Amygdala (tissue), 56 donors: ENCODE measurements at places on chromosomes 3 and 15.

DNA sequence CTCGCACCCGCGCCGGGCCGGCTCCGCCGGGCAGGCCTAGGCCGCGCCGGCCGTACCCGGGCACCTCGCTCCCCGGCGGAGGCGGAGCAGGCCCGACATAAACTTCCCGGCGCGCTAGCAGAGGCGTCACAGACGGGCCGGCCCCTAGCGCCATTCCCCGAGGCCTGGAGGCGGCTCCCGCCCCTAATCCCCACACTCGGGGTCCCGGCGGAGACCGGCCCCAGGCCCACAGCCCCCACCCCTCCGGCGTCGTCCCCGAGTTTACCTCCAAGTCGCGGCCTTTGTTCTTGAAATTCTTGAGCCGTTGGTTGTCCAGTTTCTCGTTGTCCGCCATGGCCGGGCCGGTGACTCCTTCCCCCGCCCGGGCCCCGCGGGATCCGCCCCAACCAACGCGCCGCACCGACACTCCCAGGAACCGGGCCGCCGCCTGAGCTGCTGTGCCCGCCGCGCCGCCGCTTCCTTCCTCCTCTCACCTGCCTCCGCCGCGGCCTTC lies 376 bp downstream of the KPNA4 start:
- no peak for DNase-seq

- no peak for DNase-seq
Observed at GRCh38 chr15:28994142-28994830, 108.5 kb downstream of the APBA2 start.

GRCh38 chr3:182046166-182046764 lies 334.5 kb downstream of the SOX2 start:
- no peak for DNase-seq

GRCh38 chr3:160851629-160852210 lies 95.7 kb downstream of the PPM1L start:
- no peak for DNase-seq

GRCh38 chr3:114863848-114864247 lies 283.2 kb downstream of the ZBTB20 start:
- DNase-seq = no peak

DNA sequence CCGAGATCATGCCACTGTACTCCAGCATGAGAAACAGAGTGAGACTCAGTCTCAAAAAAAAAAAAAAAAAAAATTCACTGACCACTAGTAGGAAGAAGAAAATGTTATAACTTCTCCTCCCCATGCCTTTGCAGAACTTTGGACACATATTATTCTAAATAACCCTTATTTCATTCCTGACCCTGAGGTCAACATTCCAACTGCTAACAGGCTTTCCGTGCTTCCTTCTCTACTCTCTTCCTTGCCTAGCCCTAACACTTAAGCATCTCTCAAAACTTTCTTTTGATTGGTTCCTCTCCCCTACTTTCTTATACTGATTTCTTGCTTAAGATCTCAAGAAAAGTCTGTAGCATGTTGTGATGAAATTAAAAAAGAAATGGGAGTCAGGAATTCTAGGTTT lies 146.8 kb downstream of the MEX3B start:
- DNase-seq = no peak

DNA sequence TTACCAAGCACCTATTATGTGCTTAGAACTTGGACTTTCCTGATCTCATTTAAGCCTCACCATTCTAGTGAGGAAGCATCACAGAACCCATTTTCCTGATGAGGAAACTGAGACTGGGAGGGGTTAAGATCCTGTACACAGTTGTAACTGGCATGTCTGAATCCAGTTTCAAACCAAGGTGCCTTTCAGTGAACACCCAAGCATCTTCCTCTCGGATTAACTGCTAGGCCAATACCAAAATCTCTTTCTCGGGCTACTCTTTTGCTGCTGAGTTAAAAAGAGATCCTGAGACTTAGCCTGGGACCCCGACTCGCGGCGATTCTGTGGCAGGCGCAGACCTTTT lies 578 bp upstream of the CEMIP start:
- DNase-seq = no peak

- no peak for DNase-seq
Observed at GRCh38 chr3:99817047-99817436, 620 bp upstream of the CMSS1 start.

DNA sequence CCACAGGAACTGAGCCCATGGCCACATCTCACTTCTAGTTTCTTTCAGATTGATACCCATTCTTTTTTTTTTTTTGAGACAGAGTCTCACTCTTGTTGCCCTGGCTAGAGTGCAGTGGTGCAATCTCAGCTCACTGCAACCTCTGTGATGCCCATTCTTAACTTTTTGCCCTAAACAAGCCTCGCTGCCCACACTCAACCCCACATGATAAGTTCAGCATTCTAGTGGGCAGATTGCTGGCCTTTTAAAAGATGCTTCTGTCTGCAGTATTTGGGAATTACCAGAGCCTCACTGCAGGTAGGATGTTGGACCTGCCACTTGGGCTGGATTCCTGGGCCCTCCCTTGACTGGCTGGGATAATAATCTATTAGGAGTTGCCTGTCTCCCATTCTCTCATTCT lies 51.0 kb downstream of the TRANK1 start:
- no peak for DNase-seq

DNA sequence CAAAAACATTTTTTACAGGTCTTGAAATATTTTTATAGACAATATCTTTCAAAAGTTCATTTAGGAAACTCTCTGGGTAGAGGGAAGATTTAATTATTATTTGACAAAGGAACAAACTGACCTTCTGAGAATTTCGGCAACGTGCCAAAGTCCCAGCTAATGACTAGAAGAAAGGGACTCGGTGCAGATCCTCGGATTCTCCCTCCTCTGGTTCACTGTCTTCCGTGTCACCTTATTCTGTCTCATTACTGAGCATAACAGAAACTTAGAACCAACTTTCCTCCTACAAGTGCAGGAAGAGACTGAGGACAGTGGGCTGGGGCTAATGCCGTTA lies 339.1 kb downstream of the MECOM start:
- DNase-seq = no peak

GRCh38 chr3:38297947-38298711 lies 16.0 kb downstream of the SLC22A14 start:
- no peak for DNase-seq

DNA sequence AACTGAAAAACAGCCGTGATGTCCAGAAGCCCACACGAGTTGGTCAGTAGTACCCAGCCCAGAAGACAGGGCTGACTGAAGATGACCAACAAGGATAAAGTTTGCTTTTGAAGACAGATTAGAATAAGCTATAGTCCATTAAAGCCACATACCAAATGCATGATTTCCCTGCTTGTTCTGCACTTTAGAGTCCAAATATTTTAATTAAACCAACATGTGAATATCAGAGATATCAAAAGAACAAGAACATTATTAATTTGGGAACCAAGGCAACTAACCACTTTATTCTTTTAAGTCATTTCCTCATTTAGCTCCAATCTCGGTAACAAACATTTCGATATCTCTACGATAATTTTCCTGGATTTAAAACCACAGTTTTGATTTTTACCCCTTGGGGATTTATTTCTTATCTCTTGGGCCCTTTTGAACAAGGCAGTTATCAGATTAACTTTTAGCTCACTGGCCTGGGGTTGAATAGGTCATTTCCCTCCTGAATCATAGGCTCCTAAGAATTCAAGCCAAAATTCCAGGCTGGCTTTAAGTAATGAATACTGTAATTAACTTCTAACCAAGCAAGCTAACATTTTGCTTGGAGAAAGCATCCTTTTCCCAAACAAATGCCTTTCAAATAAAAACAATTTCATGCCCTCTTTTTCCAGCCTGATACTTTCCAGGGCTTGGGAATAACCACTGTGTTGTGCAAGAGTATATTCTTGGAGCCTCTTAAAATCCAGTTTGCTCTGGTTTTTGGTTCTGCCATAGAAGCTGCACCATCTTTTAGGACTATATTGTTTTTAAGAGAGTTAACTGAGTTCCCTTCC lies 102.9 kb upstream of the NR2E3 start:
- no peak for DNase-seq

GRCh38 chr15:39432026-39432425 lies 148.9 kb upstream of the THBS1 start:
- DNase-seq = no peak

DNA sequence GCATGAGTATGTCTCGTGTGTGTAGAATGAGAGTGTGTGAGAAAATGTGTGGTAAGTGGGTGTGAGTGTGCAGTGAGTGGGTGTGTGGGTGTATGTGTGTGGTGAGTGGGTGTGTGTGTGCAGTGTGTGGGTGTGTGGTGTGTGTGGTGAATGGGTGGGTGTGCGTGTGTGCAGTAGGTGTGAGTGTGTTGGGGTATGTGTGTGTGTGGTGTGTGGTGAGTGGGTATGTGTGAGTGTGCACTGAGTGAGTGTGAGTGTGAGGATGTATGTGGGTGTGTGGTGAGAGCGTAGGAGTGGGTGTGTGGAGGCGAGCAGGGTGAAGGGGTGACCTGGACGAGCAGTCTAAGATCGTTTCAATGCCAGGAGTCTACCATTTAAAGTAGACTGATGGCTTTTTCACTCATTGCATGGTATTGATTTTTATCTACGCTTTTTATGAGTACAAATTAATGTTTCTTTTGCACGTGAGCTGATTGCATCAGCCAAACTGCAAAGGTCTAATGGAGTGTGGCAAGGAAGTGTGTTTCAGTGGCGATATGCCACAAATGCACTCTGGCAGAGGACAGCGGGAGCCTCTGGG lies 1.6 kb upstream of the CPN2 start:
- DNase-seq = no peak

DNA sequence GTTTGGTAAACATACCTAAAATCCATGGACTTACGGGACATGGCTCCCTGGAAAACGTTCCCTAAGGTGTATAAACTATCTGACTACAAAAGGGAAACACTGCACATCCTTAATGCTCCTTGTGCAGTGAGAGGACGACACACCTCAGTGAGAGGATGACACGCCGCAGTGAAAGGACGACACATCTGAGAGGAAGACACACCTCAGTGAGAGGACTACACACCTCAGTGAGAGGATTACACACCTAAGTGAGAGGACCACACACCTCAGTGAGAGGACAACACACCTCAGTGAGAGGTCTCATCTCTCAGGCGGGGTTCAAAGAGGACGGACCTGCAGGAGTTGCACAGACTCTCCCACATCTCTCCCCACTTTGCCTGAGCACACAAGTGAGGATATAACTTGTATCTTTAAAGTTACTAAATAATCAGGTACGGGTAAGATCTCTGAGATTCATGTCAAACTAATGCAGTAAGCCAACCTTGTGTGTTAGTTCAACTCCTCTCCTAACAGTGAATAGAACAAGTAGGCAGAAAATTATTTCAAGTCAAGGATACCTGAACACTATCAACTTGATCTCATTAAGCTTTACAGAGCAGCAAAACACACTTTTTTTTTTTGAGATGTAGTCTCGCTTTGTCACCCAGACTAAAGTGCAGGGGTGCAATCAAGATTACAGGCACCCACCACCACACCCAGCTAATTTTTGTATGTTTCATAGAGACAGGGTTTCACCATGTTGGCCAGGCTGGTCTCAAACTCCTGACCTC lies 32.1 kb downstream of the HERC2 start:
- no peak for DNase-seq

GRCh38 chr3:100407164-100407563 lies 5.8 kb downstream of the LNP1 start:
- no peak for DNase-seq

DNA sequence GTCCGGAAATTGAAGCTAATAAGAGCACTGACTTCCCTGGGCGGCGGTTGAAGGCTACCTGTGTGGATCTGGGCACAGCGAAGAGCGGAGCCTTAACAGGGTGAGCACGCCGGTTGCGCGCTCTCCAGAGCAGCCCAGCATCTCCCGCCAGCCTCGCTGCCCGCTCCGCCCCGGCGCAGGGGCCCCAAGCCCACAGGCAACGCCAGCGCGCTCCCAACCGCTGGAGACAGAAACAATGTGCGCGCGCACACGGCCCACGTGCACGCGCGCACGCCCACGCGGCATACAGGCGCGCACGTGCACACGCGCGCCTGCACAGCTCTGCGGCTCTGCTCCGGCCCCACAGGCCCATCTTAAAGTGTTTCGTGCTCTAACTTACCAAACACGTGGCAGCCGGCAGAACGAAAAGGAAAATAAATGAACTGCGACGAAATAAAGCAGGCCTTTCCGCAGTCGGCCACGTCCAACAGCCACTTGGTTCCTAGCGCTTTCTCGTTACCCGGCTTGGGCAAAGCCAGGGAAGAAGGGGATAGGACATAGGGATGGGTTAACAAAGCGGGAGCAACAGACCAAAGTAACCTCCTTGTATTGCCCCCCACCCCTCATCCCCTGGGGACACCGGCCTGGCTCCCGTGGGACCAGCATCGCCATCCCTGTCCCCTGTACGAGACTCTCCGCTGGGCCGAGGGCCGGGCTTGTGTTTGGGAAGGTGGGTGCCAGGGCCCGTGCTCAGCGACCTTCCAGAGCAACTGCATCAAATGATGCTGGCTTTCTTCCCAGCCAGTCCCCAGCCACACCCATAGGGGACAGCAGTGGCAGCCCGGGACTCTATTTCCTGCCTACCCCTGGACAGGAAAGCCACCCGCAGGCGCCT lies 203.7 kb downstream of the ABHD5 start:
- no peak for DNase-seq

DNA sequence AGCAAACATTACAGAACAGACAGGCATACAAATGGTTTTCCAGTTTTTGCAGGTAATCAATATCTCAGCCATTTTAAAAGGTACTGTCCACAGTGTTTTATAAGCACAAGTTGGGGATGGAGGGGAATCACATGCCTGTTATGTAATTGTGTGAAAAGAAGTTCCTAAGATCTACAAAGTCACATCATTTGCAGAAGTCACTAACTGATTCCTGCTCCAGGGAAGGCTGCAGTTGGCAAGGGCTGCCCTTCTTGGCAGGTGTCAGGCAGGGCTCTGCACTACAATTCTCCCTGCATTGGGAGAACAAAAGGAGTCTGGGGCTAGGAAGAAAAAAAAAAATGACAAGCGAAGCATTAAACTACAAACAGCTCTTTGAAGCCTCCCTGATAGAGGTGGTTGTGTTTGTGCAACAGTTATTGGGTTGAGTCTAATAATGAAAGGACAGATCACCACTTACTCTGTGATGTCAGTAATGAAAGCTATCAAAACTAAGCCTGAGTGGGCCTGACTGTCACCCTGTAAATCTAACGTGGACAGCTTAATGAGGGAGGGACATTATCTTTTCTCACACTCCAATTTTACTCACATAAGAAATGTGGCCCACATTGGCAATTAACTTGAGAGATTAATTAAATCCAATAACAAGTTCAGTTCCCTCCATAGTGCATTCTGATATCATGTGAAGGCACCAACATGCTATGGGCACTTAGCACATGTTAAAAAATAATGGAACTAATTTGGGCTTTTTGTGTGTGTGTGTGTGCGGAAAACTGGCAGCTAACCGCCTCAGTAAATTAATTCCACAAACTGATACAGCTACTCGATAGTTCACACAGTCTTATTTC lies 242.9 kb downstream of the FHIT start:
- DNase-seq = no peak

- DNase-seq = no peak
Observed at GRCh38 chr3:38139652-38140051, 1.2 kb downstream of the MYD88 start.
